ENCODE measurements at places on chromosomes 11 and 22.

DNA sequence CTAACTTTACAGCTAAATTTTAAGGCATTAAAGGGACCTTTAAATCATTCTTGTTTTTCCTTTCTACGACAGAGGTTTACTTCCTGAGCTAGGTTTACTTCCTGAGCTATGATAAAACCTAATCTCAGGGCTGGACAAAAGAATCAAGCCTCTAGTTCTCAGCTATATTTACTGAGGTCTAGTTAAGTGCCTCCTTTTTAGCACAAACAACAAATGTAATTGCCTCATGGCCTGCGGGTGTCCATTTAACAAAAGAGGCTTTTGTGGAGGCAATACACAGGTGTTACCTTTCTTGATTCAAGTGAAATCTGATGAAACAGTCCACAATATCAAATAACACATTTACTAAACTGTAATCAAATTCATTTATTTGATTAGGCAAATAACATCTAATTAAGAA lies 67.3 kb downstream of the IMMP1L start:
- DNase-seq = no peak

DNA sequence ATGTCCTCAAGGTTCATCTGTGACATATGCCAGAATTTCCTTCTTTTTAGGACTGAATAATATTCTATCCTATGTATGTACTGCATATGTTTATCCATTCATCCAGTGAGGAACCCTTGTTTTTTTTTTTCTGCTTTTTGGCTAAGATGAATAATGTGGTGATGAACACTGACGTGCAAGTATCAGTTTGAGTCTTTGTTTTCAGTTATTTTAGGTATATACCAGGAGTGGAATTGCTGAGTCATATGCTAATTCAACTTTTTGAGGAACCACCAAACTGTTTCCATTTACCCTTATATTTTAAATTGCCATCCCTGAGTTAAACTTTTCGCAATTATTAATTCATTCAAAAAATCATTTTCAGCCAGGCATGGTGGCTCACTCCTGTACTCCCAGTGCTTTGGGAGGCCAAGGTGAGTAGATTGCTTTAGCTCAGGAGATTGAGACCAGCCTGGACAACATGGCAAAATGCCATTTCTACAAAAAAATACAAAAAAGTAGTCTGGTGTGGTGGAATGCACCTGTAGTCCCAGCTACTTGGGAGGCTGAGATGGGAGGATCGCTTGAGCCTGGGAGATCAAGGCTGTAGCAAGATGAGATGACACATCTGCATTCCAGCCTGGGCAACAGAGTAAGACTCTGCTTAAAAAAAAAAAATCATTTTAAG lies 64.2 kb downstream of the MICAL2 start:
- peak; percentile 77 for DNase-seq

DNA sequence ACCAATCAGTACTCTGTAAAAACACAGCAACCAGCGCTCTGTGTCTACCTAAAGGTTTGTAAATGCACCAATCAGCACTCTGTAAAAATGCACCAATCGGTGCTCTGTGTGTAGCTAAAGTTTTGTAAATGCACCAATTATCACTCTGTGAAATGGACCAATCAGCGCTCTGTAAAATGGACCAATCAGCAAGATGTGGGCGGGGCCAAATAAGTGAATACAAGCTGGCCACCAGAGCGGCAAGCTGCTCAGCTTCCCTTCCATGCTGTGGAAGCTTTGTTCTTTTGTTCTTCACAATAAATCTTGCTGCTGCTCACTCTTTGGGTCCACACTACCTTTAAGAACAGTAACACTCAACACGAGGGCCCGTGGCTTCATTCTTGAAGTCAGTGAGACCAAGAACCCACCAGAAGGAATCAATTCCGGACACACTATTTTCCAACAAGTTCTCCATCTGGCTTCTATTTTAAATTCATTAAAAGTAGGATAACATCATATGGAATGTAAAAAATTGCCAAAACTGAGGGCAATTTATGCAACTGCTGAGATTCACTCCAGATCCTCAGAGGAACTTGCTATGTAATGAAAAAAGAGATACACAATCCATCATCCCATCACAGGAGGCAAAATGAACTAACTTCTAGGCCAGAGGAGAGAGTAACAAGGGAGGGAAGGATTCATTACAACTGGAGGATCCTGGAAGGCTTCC lies 3.1 kb upstream of the PANX1 start:
- no peak for DNase-seq

- no peak for DNase-seq
Observed at GRCh38 chr22:29985912-29986311, 94.4 kb upstream of the HORMAD2 start.

- peak; percentile 55 for DNase-seq
Observed at GRCh38 chr22:46579751-46580449, 40.3 kb upstream of the GRAMD4 start.

GRCh38 chr11:111300569-111300968 lies 2.2 kb downstream of the POU2AF3 start:
- DNase-seq = no peak

DNA sequence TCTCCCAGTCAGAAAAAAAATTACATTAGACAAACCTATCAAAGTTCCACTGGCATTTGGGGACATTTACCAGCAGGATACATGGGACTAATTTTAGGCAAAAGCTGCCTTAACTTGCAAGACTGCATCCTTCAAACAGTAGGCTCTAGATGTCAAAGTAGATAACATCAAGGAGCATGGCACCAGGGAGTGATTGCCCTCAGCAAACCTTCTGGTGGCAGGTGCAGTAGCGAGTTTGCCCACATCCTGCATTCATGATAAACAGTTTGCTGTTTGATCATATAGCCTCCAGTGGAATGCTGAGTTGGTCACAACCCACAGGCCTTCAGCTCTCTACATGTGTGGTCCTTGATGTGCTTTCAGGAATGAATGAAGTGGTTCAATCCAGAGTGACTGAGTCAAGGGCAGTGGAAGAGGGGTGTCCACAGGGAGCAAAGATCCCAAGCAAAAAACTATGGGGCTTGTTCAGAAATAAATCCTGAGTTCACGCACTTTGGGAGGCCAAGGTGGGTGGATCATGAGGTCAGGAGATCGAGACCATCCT lies 12.0 kb downstream of the SCGB1D2 start:
- DNase-seq = no peak

GRCh38 chr11:124150684-124151083 lies 32.5 kb upstream of the OR10D3 start:
- peak; percentile 13 for DNase-seq

GRCh38 chr11:86134580-86135318 lies 65.9 kb upstream of the PICALM start:
- DNase-seq = peak; percentile 97

DNA sequence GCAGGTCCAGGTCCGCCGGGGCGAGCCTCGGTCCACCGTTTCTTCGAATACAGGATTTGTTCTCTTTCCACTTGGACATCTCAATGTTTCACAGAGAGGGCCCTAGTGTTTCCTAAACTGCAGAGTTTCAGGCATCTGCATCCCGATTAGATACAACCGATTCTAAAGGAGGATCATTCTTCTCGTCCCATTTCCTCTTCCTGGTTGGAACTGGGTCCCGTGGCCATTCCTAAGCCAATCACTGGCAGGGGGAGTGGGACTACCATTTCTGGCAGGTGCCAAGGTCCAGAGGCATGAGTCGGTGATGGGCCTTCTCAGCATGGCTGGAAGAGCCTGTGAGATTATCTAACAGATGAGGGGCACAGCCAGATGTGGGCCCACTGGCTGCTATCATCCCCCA lies 68.9 kb downstream of the ELFN2 start:
- DNase-seq = no peak

DNA sequence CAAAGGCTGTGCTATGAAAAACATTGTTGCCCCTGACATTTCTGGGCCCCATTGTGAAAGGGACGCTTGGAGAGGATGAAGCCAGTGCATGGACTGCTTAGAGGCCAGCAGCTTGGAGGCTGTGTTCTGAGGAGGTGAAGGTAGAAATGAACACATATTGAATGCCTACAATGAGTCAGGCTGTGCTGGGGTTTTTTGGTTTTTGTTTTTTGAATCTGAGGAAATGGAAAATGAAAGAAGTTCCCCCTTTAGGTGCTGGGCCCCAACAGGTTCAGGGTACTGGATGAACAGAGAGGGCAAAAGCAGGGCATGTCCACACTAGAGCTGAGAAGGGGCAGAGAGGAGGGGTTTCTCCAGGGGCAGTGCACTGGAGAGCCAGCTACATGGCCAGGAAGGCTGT lies 166.1 kb upstream of the API5 start:
- no peak for DNase-seq

DNA sequence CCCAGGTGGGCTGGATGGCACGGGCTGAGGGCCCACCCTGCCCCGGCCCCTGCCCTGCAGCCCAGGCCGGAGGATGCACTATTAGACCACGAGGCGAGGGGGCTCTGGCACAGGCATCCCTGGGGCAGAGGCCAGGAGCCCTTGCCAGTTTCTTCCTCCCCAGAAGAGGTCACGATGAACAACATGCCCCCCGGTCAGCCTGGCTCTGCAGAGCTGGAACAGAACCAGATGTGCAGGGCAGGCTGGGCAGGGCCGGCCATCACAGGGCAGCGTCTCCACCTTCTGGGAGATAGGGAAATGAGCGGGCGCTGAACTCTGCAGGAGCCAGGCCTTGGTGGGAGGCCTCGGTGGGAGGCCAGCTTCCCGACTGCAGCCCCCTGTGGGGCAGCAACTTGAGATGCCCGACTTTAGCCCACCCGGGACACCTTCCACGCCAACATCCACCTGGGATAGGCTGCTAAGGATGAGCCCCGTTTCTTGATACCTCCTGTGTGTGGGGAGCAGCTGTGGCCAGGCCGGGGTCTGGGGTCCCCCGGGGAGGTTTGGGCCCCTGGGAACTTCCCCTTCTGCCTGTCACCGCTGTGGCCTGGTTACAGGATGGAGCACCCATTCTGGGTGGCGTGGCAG lies 21.8 kb upstream of the GNB1L start:
- DNase-seq = no peak

DNA sequence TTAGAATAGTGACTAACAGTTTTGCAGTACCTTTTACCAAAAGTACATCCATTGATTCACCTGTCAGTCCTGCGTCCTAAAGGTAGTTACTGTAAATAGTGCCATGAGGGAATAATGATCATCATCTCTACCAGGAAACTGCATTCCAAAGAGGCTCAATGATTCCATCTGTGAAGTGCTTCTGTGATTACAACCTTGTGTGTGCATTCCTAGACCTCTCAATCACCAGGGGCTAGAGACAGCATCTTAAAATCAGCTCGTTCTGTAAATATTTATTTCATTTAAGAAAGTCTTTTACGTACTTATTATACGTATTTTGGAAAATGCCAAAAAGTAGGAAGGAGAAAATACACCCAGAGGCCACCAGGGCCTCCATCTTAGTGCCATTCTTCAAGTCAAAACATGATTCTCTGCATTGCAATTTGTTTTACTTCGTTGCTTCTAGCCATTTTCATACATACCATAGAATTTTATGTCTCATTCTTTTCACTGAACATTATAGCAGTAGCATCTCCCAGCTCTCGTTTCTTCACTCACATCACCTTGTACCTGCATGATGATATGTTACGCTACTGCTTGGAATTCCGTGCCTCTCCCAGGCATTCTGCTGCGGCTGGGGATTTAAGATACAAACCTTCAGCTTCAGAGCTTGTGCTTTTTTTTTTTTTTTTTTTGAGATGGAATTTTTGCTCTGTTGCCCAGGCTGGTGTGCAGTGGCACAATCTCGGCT lies 117.0 kb downstream of the SEZ6L start:
- no peak for DNase-seq

GRCh38 chr11:115709297-115709696 lies 205.1 kb upstream of the CADM1 start:
- peak; percentile 71 for DNase-seq

GRCh38 chr22:49236541-49237075 lies 591.1 kb downstream of the BRD1 start:
- DNase-seq = no peak

DNA sequence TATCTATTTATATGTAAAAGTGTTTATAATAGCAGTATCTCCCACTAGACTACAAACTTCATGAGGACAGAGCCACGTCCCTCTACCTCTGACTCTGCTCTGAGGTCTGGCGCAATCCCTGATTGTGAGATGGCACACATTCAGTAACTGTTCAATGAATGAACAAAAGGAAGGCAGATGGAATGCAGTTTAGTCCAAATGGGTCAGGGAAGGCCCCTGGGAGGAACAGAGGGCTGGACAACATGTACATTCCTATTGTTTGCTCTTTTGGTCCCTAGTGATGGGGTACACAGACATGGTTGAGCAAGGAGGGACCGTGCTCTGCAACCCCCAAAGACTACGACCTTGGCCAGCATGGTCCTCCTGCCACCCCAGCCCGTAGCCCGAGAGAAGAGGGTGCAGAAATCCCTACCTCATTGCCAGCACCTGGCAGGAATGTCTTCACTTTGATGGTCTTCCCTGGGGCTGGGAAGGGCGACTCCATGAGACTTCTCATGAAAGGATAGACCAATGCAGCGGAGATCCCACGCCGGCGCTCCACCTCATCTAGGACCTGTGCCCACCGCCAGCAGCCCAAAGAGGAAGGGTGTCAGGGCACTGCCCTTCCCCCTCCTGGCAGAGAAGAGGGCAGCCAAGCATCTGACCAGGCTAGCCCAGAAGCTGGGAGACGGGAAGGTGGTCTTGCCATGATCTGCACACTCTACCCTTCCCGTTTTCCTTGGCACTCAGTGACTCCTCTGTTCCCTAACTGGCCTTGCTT lies 24.3 kb downstream of the RPL27A start:
- no peak for DNase-seq

All from hematopoietic multipotent progenitor cell treated with erythropoietin and hydrocortisone succinate and interleukin-3 and kit ligand, for 6 days (in vitro differentiated cells).